ENCODE measurements at places on chromosomes 12 and 14.

DNA sequence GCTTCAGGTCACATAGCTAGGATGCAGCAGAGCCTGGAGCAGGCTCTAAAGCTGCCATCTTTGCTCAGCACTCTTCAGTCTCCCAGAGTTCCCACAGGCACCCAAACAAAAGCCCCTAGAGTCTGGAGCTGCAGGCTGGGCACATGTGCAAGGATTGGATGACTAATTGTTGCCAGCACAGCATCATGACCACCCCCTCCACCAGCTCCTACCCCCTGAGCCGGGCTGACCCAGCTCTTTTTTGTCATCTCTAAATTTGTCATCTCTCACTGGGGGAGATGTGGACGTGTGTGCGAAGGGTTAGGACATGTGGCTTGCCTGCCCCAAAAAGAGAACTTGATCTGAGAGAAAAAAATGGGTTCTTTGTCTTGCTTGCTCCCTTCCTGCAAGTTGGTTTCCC is 4.3 kb upstream of the MMP19 start:
- no peak for DNase-seq

- DNase-seq, result no peak
Measured at GRCh38 chr12:112963227-112963861, 15.0 kb upstream of the OAS2 start.

GRCh38 chr14:96906434-96906833 is 109.3 kb downstream of the VRK1 start:
- DNase-seq, result no peak

DNA sequence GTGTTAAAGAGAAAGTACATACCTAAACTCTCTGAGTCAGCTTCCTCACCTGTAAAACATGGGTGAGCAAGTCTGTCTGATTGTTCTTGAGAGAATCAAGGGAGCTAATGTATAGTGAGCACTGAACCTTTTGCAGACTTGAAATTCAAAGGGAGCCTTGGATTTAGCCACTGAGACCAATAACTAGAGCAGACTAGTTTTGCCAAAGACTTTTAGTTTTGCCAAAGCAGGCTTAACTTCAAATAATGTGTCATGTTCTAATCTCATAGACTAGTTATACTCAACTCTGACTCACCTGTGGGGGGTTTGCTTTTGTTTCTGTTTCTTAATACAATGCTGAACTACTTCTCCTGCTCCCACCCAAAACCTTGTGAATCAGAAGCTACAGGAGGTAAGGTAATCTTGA is 123.7 kb downstream of the SLC25A21 start:
- DNase-seq, result no peak

DNA sequence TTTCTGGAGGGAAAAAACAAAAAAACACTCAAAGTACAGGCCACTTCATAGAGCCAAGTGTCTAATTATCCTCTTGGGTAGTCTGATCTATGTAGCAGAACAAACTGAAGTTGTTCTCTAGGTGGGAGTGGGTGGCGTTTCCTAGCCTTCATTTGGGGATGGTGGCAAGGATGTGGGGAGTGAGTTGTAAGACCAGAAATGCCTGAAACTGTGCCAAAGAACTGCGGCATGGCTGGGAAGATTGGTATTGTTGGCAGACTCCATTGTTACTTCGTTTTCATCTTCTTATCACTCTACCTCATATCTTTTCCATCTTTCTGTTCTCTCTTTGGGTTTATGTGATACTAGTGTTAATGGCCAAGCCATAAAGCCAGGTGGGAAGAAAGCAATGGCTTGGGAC is 177.3 kb upstream of the DDHD1 start:
- DNase-seq, result no peak

DNA sequence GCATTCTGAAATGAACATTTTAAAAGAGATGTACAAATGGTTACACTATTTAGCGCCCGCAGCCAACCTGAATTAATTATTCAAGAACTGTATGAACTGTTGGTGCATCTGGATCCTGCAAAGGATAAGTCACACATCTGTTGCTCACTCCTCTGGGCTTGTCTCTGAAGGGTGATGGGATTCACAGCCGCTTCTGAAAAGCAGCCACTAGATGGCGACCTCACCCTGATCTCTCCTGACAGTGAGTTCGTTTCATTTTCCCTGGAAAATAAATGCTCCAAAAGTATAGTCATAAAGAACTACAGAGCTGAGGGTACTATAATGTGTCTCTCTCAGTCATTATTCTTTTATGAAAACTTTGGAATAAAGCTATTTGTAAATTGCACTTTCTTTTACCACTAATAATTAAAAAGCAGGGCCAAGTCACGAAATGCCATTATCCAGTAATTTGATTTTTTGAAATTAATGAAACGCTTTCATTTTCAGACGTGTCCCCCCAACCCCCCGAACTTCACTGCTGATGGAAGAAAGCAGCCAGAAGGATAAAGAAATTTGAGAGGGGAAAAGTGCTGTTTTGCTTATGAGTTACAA is 789.6 kb downstream of the NRXN3 start:
- DNase-seq, result peak; percentile 81

- DNase-seq, result no peak
Measured at GRCh38 chr14:24351517-24351916, 11.7 kb upstream of the RIPK3 start.

DNA sequence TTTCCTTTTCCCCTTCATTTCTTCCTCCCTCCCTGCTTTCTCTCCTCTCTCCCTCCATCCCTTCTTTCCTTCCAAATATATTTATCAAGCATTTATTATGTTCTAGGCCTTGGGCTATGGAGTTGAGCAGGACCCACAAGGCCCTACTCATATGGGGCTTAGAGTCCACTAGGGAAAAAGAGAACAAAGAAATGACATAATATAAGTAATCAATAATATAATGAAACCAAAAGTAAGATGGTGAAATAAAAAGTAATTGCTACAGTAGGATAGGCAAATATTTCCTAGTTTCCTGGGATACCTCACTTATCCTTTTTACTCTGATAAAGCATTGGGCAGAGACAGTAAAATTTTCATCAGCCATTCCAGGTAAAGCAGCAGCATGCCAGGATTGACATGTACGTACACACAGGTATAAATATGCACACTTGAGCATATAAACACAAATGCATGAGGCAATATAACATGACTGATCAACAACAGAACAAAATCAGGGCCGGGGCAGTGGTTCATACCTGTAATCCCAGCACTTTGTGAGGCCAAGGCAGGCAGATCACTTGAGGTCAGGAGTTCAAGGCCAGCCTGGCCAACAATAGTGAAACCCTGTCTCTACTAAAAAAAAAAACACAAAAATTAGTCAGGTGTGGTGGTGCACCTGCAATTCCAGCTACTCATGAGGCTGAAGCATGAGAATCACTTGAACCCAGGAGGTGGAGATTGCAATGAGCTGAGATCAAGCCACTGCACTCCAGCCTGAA is 35.5 kb upstream of the CSRP2 start:
- DNase-seq, result no peak

DNA sequence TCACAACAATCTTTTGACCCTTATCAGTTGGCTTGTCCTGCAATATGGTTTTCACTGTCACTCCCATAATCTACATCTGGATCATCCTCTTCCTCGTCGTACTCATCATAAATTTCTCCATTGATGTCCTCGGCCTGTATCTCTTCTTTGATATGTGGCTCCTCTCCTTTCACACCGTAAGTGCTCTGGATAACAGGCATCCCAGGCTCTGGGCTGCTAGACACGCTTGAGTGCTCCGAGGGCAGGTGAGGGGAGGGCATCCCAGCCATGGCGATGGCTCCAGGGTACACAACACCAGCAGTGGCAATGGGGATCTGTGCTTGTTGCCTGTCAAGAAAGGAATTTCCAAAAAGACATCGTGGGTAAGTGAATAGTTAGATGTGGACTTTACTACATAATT is 415.3 kb downstream of the SOX5 start:
- no peak for DNase-seq

DNA sequence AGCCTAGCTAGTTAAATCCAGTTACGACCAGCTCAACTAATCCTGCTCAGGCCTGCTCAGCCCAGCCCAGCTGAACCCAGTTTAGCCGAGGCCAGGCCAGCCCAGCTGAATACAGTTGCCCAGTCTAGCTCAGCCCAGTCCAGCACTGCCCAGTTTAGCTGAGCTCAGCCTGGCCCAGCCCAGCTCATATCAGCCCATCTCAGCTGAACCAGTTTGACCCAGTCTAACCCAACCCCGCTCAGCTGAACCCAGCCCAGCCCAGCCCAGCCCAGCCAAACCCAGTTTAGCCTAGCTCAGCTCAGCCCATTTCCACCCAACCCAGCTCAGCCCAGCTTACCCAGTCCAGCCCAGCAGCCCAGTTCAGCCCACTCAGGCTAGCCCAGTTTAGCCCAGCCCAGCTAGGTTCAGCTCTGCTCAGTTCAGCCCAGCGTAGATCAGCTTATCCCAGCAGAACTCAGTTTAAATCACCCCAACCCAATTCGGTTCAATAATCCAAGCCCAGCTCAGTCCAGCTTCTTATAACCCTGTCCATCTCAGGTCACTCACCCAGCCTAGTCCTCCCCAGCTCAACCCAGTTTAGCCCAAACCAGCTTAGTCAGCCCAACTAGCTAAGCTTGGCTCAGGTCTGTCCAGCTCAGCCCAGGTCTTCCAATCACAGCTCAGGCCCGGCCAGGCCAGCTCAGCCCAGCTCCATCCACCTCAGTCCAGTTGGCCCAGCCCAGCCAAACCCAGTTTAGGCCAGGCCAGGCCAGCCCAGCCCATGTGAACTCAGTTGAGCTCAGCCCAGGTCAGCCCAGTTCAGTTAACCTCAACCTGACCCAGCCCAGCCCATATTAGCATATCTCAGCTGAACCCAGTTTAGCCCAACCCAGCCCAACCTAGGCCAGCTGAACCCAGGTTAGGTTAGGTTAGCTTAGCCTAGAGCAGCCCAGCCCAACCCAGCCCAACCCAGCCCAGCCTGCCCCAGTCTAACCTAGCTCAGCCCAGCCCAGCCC is 76.7 kb downstream of the TMEM121 start:
- DNase-seq, result no peak
